ENCODE measurements at places on chromosomes 5 and 9. TPM values are rescaled to one million over a fixed set of nuclear protein-coding genes. Genes with fewer than 3 reads are reported as not detected.

The SLC34A3 gene
- total RNA-seq: 0.07 TPM

The CCNI2 gene
- total RNA-seq: 3.8 TPM

The TLE1 gene
- 124 TPM for total RNA-seq

The ORM2 gene
- total RNA-seq: not detected

The ADAMTSL1 gene
- total RNA-seq: 2.8 TPM

The PCA3 gene
- not detected for total RNA-seq

The FOXD4L5 gene
- not detected for total RNA-seq

The MYMK gene
- not detected for total RNA-seq

The TRIM36 gene
- total RNA-seq: 4.8 TPM

The RLN2 gene
- 6.0 TPM for total RNA-seq

The ROR2 gene
- total RNA-seq: 3.1 TPM

The SPAAR gene
- 0.29 TPM for total RNA-seq

The DMGDH gene
- total RNA-seq: 1.9 TPM

The RIC1 gene
- 22.0 TPM for total RNA-seq

The PKD2L2 gene
- total RNA-seq: not detected

The PCDHGA9 gene
- 1.9 TPM for total RNA-seq

The PCDHA9 gene
- total RNA-seq: not detected

The CD14 gene
- total RNA-seq: not detected

The SLC6A7 gene
- total RNA-seq: not detected

The MAMDC2 gene
- total RNA-seq: 6.6 TPM

The AUH gene
- total RNA-seq: 13.8 TPM

The SLC6A18 gene
- total RNA-seq: not detected

The TEX53 gene
- total RNA-seq: not detected

The SOHLH1 gene
- not detected for total RNA-seq

Data from epithelial cell of proximal tubule (primary cell).